ENCODE measurements at places on chromosomes 16 and 17.

DNA sequence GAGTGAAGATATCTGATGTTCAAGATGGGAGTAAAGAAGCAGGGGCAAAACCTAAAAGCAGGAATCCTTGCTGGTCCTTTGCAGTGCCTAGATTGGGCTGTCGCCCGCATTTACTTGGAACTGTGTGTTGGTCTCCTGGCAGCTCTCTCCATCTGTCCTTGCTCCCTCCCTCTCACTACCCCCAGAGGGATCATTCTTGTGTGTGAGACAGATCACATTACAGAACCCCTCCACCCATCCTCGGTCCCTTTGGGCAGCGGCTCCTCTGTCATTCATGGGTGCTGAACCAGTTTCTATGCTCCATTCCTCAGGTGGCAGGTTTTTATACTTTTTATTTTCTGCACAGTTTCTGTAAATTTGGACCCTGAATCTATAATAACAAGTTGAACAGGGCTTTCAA lies 99.4 kb upstream of the MYOCD start:
- DNase-seq, result no peak

DNA sequence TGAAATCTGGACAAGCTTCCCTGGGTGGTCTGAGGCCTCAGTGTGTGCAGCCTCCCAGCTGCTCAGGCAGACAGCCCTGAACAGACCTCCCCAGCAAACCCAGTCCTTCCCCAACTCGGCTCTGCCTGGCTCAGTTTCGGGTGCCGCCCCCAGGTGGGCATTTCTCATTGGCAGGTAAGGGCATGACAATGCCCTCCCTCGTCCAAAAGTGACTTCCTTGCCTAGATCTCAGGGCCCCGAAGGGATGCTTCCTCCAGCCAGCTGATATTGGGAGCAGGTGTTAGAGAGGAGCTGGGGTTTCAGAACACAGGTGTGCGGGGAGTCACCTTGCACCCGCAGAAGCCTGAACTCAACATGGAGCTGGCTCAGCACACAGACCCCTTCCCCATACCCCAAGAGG lies 3.8 kb upstream of the PPL start:
- DNase-seq, result no peak

- no peak for DNase-seq
Measured at GRCh38 chr17:43723697-43724359, 34.8 kb downstream of the SOST start.

DNA sequence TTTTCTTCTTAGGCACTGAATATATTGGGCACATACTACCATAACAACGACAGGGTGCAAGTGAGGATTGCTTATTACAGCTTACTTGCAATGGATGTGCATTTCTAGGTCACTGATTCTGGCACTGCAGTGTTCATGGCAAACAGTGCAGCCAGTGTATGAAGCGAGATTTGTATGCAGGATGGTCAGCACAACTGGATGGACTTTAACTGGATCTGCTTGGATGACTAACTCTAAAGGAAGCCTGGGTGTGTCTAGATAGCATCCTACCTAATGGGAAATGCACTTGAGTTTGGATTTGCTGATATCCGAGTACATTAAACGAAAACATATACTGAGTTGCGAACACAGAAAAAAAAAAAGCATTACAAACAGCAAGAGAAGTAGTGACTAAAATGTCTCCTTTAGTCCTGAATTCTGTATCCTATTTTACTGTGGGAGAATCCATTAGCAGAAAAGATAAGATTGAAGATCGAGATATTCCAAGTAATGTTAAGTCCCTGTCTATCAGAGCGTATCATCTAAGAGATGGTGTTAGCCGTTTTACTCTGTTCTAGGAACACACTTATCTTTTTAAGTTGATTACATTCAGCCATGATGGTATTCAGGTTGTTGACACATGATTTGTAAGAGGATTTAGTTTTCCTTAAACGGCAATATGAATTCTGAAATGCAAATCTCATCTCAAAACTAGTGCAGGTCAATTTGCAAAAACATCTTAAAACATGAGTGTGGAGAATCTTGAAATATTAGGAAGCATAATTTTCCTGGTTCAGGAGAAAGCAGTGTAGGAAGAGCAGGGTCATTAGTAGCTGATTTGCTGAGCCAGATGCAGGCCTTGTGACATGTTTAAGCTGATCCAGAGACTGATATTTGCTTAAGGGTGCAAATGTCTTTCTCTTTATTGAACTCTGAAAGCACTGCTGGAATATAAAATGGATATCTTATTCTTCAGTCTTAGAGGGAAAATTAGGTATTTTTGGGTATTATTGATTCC lies 142.6 kb upstream of the CPHXL start:
- no peak for DNase-seq

DNA sequence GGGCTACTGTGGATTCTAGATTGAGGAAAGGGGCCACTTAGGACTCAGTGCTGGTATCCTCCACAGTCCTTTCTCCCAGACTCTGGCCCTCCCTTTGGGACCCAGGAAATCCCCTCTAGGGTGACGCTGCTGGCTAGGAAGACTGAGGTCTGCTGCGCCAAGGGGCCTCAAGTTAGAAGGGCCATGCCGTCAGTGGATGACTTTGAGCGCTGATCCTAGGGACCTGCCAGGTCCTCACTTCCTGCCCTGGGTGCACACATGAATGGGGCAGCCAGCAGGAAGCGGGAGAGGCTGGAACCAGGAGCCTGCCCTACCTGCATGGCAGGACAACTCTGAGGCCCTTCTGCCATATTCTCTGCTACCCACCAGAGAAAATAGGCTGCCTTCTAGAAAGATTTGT lies 145.0 kb downstream of the RAB11FIP4 start:
- DNase-seq, result no peak
